SIG-M5 (cell line): ENCODE measurements at places on chromosomes 1 and 21.

DNA sequence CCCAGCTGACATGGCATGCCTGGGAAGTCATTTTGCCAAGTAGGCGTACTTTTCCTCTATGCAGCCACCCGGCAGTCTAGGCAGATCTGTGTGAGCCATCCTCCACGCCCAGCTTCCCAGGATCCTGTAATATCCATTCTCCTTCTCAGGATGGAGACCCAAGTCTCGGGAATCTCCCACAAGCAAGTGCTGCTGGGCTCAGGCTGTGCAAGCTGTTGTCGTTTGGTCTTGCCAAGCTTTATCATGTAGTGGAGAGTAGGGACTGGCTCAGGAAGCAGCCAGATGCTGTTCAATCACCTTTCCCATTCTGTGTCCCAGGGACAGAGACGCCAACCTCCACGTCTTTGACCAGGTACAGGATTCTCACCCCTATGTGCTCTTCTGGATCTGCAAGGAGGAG is 191.1 kb upstream of the TMEM51 start:
- DNase-seq, result no peak

GRCh38 chr21:46157987-46158451 is 2.6 kb upstream of the FTCD start:
- DNase-seq, result no peak

GRCh38 chr1:36851087-36851486 is 183.2 kb downstream of the GRIK3 start:
- no peak for DNase-seq

DNA sequence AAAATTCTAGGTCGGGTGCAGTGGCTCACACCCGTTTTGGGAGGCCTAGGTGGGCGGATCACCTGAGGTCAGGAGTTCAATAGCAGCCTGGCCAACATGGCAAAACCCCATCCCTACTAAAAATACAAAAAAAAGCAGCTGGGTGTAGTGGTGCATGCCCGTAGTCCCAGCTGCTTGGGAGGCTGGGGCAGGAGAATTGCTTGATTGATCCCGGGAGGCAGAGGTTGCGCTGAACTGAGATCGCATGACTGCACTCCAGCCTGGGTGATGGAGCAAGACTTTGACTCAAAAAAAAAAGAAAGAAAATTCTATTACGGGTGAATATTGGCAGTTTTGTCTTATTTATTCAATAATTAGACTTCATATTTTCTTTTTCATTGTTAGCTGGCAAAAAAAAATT is 62.1 kb downstream of the SNX7 start:
- no peak for DNase-seq

- DNase-seq, result no peak
Measured at GRCh38 chr1:177975588-177976495, 6.0 kb upstream of the SEC16B start.

GRCh38 chr1:229150518-229150917 is 120.4 kb upstream of the RAB4A start:
- no peak for DNase-seq

DNA sequence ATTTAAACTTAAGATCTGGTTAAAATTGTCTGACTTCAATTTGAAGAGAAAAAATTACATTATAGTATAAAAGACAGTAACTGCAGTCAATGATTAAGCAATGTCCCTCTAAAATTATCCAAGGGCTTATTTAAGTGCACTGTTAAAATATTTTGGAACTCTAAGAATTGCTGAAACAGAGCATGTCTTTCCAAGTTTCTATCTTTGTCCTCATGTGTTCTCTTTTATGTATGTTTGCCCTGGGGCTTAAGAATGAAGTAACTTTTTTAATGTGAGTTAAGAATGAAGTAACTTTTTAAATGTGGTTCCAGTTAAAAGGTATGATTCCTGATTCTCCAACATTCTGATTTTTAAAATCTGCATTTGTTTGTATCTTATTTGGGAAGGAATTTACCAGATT is 69.0 kb upstream of the MARK1 start:
- DNase-seq, result no peak

GRCh38 chr1:114062477-114063099 is 83.3 kb downstream of the OLFML3 start:
- DNase-seq, result no peak

DNA sequence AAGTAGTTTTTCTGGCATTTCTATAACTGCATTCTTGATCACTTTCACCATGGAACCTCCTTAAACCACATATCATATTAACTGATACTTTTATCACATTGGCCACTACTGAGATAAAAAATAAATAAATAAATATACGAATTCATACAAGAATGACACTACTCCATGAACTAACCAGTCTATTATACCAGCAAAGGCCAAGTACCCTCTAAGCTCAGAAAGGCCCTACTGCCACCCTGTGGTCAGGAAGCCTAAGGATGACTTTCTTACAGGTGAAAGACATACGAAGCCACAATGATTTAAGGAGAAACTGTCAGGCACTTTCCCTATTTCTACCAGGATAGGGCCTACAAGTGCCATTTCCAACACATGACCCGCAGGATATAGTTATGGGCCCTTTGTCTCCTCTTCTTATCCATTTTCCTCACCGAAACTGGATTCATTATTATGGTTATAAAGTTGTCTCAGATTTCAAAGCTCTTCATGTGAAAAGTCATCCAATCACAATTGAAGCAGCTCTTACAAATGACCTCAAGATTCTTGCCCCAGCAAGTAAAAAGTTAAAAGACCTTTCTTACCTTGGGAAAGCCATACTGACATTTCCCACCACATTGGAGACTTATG is 23.9 kb downstream of the DNAJC8 start:
- DNase-seq, result no peak

DNA sequence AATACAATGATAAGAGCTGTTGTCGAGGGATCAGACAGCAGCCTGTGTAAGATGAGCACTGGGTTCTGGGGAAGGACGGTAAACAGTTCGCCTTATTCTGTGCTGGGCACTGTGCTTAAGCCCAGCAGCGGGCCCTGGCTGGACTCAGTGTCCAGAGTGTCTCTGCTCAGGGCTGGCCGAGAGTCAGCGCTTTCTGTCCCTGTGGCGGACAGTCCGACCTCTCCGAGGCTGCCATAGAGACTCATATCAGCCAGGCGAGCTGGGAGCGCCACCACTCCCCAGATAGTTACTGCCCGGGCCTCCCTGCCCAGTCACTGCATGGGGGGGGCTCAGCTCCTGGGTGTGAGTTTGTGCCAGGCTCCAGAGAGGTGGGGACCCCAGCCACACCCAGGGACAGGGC is 14.7 kb upstream of the NPHP4 start:
- no peak for DNase-seq

DNA sequence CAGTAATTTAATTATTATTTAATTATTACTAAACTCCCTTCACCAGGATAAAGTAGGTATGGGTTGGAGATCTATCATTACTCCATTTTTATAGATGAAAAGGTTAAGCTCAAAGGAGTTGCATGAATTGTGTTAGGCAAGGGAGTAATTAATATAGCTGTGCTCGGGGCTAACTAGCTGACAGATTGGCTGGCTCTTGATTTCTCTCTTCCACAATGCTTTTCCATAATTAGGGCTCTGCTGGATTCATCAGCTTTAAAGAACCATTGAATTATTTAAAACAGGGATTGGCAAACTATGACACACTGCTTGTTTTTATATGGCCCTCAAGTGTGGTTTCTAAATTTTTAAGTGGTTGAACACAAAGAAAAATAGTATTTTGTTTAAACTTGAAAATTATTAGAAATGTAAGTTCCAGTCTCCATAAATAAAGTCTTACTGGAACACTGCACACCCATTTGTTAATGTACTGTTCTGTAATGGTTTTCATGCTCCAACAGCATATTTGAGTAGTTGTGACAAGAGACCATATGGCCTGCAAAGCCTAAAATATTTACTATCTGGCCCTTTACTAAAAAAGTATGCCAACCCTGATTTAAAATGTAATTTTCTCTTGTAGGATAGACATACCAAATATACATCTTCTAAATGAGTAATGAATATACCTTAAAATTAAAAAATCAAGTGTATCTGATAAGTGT is 76.4 kb downstream of the GDAP2 start:
- no peak for DNase-seq

- DNase-seq, result no peak
Measured at GRCh38 chr1:65421351-65422025, 1.0 kb downstream of the LEPR start.

DNA sequence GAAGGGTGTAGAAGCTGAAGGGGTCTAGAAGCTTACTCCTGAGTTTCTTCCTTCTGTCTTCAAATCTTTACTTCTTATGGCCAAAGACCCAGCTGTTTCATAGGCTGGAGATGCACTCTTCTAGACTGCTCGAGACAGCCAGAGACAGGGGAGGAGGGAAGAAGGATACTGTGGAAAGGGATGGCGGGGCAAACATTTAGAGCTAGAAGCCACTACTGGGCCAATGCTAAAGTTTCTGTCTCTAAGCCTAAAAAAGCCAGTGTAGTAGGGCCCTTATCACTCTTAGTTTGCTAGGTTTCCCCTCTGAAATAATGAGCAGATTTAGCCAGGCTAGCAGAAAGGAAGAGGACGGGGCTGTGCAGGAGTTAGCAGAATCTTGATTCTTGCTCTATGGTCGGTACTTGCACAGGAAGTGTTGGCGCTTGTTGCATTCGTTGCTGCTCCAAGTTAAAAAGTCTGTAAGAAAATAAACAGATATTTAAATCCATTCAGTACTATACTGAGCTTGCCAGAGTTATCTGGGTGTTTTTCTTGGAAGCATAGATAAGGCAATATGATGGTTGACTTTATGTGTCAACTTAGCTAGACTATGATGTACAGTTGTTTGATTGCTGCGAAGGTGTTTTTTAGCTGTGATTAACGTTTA is 16.9 kb downstream of the REG4 start:
- no peak for DNase-seq

DNA sequence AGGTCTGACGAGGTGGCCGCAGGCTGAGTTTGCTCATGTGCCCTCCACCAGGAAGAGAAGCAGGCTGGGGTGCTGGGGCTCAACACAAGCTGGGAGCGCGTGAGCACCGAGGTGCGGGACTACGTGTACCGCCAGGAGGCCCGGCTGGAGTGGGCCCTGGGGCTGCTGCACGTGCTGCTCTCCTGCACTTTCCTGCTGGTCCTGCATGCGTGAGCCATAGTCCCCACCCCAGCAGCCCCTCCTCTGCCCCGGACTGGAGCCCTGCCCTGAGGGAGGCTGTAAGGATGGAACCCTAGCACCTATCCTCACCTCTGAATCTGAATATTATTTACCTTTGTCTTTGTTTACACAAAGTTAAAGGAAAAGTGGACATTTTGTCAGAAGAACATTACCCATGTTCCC is 7.8 kb upstream of the ADAM15 start:
- DNase-seq, result no peak

DNA sequence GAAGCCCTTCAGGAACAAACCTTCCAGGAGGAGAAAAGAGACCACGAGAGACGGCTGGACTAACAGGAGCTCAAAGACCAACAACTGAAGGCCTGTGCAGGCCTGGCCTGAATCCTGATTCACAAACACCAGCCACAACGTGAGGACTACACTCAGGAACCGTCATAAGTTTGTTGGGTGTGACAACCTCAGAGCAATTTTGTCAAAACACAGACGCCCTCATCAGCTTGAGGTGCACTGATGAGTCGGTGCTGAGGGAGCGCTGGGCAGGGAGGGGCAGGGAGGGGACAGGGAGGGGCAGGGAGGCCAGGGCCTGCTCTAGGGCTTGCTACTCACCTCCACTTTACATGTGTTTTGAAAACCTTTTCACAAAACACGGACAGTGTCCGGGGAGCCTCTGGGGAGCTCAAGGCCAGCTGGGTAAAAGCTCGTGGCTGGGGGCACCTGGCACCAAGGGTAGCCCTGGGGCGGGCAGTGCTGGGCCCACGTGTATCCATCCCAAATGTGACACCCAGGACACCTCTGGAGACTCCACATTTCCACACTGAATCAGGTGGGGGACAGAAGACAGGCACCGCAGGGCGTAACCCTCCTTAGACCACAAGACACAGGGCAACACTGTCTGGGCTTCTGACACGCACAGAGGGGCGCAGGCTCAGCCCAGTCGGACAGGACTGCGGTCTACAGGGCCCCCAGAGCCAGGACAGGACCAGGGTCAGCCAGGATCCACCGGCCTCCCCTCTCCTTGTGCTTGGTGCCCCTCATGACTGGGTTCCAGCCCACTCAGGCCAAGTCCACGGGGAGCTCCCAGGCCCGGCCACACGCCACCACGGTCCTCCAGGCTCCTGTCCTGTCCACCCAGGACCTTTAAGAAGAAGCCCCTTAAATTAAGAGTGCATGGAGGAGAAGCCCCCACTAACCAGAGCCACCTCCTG is 16.5 kb downstream of the LSS start:
- no peak for DNase-seq

- no peak for DNase-seq
Measured at GRCh38 chr1:16032388-16033102, 10.7 kb downstream of the CLCNKA start.

GRCh38 chr1:16183765-16184556 is 28.1 kb upstream of the EPHA2 start:
- no peak for DNase-seq

DNA sequence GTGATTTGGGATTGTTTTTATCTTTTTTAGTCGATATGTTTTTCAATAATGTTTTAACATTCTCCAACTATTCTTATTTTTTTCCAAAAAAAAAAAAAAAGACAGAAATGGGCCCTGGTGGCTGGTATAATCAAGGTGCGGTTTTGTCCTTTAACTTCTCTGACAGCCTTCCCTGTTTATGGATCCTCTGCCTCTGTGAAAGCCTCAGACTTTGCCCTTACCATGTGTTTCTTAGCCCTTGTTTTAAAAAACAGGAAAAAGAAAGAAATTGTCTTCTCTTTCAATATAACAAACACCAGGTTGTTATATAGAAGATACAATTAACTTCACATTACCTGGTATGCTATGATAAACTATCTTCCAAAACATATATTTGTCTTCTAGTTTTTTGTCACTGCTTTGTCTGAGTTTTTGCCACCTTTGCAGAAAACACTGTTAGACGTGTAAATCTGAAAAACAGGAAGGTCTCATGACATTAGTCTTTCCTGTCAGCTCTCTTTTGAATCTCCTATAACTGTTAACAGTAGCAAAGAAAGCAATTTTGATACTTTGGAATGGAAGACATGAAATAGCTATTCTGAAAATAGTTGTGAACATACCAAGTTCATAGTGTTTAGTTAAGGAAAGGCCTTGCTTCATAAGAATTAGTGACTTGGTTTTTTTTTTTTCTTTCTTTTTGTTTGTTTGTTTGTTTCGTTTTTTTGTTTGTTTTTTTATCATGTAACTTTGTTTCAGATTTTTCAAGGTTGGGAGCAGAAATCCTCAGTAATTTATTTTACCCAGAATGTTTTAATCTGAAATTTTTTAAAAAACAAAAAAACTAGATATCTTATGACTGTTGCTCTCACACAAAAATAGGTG is 31.7 kb upstream of the CACYBP start:
- no peak for DNase-seq

DNA sequence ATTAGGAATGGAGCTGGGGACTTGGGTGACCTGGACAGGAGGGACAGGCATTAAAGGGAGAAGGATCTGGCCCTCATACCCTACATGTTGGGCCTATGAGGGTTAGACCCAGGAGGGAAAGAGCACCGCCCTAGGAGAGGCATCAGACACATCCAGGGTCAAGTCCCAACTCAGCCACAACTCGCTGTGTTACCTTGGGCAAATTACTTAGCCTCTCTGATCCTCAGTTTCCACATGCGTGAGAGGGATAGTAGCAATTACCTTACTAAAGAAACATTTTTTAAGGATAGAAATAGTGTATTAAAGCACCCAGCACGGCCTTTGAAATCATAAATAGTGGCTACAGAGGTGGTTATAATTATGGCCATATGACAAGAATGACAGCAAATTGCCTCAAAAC is 20.1 kb upstream of the SELENON start:
- DNase-seq, result no peak
